ENCODE measurements at places on chromosomes 2 and 18.

- no peak for DNase-seq
Measured at GRCh38 chr2:26735097-26735496, 29.0 kb upstream of the SLC35F6 start.

- no peak for DNase-seq
Measured at GRCh38 chr18:34807106-34807796, 97.2 kb downstream of the DTNA start.

DNA sequence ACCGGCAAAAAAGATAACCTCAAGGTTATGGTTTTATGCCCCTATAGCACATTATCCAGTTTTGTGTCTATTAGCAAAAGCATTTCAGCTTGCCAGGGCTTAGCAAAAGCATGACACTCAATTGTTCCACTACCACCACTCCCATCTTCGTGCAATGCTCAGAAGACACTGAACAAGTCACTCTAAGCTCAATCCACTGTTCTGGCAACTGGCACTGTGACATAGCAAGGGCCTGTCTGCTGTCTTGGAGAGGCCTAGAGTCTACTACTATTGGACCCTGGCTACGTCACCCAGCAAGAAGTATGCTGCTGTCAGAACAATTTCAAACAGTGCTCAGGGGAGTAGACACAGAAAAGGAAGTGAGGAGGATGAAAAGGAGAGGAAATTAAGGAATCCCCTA lies 103.5 kb upstream of the PPP1CB start:
- DNase-seq: no peak

GRCh38 chr2:140601342-140601741 lies 1529.5 kb downstream of the LRP1B start:
- DNase-seq: no peak

GRCh38 chr2:241413929-241414580 lies 58.0 kb downstream of the FARP2 start:
- no peak for DNase-seq

GRCh38 chr2:71467180-71467815 lies 13.9 kb downstream of the DYSF start:
- no peak for DNase-seq

- no peak for DNase-seq
Measured at GRCh38 chr2:152508446-152508845, 173.5 kb downstream of the FMNL2 start.

DNA sequence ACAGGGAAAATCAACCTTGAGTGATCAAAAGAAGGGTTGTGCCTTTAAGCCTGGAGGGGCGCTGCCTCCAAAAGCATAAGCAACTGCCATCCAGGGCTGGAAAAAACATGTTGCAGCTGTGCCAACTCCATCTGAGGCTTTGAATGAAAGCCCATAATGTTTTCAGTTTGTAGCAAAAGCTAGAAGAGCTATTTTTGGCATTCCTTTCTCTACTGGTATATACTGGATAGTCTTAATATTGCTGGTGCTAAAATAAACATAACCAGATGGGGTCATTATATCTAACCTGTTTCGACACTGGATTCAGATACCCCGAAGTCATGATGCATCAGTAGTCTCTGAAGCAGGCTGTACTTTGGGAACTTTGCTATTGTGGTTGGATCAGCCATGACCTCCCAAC lies 25.1 kb downstream of the ANXA4 start:
- no peak for DNase-seq

- DNase-seq: no peak
Measured at GRCh38 chr2:199842631-199843395, 8.2 kb downstream of the FTCDNL1 start.

DNA sequence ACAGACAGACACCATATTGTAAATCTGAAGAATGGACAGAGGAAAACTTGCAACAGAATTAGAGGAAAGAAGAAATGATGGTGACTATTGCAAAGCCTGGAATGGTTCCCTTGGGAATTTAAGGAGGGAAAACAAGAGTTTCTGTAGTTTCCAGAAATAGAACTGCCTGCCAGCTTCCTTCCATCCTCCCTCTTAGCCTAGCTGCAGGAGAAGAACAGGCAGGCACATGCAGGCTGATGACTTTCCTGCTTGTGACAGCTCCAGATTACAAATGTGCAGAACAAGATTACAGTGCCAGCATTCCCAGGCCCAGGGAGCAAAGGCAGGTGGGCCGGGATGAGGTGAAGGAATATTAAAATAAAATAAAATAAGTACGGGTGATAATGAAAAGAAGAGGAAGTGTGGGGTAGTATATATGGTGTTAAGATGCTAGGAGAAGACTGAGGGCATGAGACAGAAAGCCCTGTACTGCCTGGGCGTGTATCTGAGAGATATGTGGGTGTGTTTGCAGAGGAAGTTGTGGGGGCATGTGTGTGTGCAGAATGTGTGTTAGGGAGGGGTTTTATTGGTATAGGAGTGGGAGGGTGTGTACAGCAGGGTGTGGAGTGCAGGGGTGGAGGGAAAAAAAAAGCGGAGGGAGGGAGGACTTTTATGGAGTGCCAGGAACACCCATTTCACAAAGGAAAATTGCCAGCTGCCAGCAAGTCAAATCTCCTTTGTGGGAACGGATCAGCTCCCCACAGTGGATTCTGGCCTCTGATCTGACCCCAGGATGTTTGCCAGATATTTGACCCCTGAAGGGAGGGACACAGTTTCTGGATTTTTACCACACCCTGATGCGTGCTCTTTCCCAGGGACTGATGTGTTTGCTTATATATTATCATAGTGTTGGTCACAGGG lies 43.9 kb upstream of the NEMP2 start:
- DNase-seq: no peak

- DNase-seq: no peak
Measured at GRCh38 chr18:7068871-7069590, 48.6 kb downstream of the LAMA1 start.

- DNase-seq: no peak
Measured at GRCh38 chr2:8481463-8482009, 200.3 kb upstream of the ID2 start.

- no peak for DNase-seq
Measured at GRCh38 chr2:175136334-175137215, 31.4 kb downstream of the ATF2 start.

DNA sequence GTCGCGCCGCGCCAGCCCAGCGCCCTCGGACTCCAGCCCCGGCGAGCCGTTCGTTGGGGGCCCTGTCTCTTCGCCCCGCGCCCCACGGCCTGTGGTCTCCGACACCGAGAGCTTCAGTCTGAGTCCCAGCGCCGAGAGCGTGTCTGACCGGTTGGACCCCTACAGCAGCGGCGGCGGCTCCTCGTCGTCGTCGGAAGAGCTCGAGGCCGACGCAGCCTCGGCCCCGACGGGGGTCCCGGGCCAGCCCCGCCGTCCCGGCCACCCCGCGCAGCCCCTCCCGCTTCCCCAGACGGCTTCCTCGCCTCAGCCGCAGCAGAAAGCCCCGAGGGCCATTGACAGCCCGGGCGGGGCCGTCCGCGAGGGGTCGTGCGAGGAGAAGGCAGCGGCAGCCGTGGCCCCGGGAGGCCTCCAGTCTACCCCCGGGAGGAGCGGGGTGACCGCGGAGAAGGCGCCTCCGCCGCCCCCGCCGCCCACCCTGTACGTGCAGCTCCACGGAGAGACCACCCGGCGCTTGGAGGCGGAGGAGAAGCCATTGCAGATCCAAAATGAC lies 1.4 kb downstream of the PHLPP1 start:
- DNase-seq: no peak

DNA sequence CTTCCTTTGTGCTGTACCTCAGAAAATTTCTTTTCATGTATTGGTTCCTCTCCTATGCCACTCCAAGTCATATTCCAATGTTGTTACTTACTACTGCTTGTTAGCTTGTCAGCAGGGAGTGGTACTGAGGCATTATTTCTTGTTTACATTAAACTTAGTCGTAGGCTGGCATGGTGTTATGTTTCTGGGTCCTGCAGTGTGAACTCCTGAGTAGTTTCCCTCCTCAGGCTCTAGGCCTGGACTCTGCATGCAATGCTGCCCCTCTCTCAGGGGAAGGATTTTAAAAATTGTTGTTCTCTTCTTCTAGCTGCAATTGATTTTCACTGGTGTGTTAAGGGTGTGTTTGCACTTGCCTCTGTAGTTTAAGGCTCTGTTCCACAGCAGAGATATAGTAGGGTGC lies 671.6 kb downstream of the PLCL1 start:
- no peak for DNase-seq

GRCh38 chr2:111983478-111984212 lies 71.4 kb upstream of the TMEM87B start:
- no peak for DNase-seq

DNA sequence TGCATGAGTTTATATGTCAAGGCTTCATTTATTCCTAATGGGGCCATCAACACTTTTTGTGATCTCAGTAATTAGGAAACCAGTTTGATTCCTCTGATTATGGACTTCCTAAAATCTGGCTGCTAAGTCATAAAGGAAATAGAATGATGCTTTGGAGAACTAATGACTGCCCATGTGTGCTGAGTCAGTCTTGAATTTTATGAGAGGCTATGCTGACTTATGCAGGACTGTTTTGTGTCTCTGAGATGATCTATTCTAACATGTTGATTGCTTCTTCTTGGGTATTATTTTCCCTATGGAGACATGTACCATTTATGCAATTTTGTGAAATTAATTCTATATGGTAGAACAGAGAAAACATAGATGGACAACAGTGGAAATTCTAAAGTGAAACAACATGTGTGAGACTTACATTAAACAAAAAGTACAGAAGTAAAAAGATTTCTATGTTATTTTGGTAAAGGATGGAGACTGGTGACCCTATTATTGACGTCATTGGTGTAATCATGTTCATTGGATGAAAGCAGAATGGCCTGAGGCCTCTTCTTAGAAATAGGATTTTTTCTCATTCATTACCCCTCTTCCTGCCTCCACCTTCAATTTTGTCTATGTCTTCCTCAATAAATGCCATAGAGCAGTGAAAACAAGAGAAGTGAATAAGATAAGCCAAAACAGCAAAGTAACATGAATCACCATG lies 1658.2 kb upstream of the PIK3C3 start:
- no peak for DNase-seq

GRCh38 chr18:13893418-13893760 lies 21.9 kb downstream of the MC2R start:
- DNase-seq: no peak

- no peak for DNase-seq
Measured at GRCh38 chr2:212032536-212033219, 505.9 kb downstream of the ERBB4 start.

GRCh38 chr2:198874472-198874858 lies 583.3 kb downstream of the SATB2 start:
- DNase-seq: no peak

GRCh38 chr2:68577183-68577582 lies 66.2 kb upstream of the PROKR1 start:
- no peak for DNase-seq

- DNase-seq: no peak
Measured at GRCh38 chr2:167752734-167753133, 494.7 kb downstream of the STK39 start.

DNA sequence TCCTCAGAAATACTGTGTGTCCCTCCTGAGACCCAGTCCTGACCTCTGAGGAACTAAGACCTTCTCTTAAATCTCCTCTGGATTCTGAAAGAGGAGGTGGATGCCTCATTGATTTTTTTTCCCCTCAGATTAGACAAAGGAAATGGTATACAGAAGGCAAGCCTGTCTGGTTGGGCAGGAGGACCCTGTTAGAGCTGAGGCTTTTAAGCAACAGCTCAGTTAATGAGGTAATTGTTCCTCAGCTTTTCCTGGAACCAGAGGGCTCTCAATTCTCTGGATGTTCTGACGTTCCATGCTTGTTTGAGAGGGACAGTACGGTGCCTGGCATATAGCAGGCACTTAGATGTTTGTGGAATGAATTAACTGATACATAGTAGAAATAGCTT lies 61.7 kb upstream of the MCFD2 start:
- DNase-seq: no peak
